ENCODE measurements at places on chromosomes 5 and 9.

DNA sequence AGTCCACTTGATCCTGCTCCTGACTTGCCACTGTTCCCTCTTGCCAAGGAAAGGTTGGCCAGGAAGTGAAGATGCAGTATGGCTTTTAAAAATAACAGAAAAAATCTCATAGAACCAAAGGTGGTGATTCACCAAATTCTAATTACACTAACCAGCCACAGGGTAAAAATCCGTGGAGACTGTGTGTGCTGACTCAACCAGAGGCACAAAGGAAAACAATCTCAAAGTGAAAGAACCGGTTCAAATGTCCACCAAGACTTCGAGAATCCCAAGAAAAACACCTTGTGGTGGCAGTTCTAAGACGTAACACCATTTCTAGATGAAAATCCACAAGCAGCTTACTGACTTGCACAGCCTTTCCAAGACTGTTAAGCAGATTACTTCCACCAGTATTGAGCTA, 279.1 kb downstream of the TLE1 start:
- no peak for DNase-seq

DNA sequence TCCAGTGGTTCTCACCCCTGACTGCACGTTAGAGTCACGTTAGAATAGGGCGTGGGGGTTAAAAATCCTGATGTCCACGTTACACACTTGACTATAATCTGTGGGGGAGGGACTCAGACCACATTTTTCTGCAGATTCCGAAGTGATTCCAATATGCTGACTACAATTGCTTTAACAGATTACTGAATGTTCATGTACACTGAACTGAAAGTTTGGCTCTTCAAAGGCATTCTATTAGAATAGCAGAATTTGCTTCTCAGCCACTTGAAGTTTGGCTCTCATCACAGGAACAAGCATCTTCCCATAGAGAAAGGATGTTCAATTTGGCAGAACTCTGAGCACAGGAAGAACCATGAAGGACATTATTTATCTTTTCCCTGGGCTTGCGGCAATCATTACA, 84.5 kb downstream of the HAPLN1 start:
- no peak for DNase-seq

GRCh38 chr9:82512728-82513127, 524.2 kb downstream of the SPATA31D1 start:
- no peak for DNase-seq

- no peak for DNase-seq
Observed at GRCh38 chr9:17726298-17726697, 147.4 kb downstream of the SH3GL2 start.

- DNase-seq: no peak
Observed at GRCh38 chr9:69193685-69194032, 19.6 kb downstream of the TJP2 start.

DNA sequence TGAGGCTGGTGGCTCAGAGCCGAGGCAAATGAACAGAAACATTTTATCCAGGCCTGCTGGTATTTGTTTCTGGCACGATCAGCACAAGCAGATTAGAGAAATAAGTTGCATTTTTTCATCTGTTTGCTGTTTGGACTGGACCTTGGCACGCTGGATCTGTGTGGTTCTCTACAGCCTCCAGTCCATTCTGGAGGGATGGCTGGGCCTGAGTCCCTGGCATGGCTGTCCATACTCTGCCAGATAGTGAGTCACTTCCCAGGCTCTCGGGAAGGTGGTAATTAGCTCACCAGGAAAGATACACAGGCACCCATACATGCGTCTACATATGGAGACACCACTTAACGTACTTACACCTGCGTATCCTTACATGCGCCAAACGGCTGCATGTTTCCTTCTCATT, 78.6 kb downstream of the SPRY4 start:
- no peak for DNase-seq

DNA sequence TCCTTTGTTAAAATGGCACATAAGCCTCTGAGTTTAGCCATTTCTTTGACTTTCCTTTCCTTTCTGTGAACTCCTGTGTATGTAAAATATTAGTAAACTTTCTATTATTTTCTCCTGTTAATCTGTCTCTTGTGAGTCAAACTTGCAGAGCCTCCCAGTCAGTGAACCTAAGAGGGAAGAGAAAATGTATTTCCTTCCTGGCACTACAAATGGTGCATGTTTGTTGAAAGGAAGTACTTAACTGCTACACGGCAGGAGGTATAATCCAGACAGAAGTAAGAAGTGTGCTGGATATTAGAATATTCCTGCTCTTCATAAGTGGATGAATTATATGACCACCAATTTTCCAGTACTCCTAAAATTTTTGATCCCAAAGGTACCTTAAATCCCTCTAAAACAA, 23.0 kb downstream of the CTSL start:
- DNase-seq: no peak

DNA sequence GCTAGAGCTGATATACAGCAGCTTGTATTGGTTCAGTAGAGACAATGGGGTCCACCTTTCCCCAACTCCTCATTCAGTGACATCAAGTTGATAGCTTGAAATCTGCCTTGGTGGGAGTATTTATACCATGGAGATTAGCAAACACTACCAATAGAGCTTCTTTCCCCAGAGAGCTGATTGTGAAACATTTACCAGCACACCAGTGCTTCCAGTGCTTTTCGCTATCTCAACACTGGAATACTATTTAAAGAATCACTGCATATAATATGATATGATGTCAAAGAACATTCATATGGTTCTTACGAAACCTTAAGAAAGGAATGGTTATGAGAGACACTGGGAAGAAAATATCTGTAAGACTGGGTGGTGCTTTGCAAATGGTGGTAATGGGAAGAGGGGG, 21.8 kb upstream of the RNF145 start:
- DNase-seq: no peak

- DNase-seq: no peak
Observed at GRCh38 chr9:98770717-98771116, 25.6 kb downstream of the ANKS6 start.

- DNase-seq: no peak
Observed at GRCh38 chr5:18181575-18181974, 547.3 kb downstream of the TAF11L14 start.

- no peak for DNase-seq
Observed at GRCh38 chr5:91401175-91401574, 18.1 kb upstream of the ARRDC3 start.

- DNase-seq: no peak
Observed at GRCh38 chr9:134283111-134283515, 43.1 kb upstream of the RXRA start.

GRCh38 chr9:113748135-113748534, 128.0 kb upstream of the ZNF618 start:
- DNase-seq: no peak

DNA sequence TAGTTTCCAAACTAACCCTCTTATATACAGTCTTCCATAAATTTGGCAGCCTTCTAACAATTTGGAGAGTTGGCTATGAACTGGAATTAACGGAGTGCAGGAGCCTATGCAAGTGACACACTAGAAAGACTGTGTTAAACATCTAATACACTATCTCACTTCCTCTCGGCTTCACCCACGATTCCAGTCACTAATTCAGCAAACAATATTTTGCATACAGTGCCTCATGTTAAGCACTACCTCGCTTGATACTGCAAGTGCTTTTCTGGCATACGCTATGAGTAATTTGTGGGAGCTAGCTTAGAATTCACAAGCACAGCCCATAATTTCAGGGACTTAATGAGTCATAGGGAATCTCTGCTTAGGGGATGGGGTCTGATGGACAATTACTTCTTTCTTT, 102.5 kb downstream of the ST8SIA4 start:
- DNase-seq: no peak

Data from CD4-positive, alpha-beta T cell treated with Interleukin-4 for 1 hour (primary cell).